ENCODE measurements at places on chromosomes 5 and 9.

DNA sequence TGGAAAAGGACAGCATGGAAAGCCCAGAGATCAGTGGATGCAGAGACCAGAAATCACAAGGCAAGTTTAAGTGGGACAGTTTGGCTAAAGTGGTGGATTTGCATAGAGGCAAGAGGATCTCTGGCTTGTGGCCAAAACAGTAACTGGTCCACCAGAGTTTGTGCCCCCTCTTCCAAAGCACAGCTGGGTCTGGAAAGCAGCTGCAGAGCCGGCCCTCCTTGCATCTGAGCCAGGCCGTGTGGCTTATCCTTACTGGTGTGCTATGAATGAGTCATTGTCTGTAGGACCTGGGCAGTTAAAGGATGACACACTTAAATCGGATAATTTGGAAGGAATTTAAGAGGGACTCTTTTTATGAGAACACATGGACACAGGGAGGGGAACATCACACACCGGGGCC lies 146.6 kb downstream of the PIP5K1B start:
- no peak for DNase-seq

GRCh38 chr9:114674076-114674797 lies 7.8 kb downstream of the TEX48 start:
- DNase-seq: no peak

DNA sequence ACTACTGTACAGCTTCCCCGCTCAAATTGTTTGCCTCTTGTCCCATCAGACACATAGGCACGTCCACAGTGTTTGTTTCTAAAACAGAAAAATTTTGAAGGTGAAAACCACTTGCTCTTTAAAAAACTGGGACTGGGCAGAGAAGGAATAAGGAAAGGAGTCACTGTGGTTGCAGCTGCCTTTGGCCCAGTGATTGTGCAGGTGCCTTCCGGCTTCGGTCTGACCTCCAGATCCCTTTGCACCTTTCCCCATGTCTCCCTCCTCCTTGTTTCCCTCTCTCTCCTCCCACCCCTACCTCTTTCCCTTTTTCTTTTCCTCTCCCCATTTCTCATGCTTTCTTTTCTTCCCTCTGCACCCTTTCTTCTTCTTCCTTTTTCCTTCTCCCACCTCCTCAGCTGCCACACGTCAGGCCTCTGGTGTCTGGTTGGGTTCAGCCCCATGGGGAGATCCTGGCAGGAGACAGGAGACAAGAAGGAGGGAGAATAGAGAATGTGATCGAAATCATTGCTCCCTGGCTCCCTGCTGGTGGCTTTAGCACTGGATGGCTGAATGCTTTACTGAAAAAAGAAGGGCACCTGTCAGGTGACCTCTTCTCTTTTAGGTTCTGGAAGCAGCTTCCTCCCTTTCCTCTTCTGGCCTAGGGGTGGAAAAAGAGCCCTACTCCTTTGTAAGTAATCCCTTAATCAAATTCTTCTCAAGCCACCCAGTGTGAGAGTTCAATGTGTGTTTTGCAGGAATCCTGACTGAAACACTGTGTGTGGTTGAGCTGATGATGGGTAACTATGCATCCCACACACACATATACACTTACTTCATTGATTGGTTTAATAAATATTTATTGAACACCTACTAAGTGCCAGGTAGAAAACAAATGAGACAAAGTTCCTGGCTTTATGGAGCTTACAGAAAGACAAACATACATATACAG lies 267.3 kb downstream of the MAST4 start:
- DNase-seq: no peak

- no peak for DNase-seq
These were observed 54.8 kb upstream of the ANGPTL2 start for GRCh38 chr9:127177231-127177630.

DNA sequence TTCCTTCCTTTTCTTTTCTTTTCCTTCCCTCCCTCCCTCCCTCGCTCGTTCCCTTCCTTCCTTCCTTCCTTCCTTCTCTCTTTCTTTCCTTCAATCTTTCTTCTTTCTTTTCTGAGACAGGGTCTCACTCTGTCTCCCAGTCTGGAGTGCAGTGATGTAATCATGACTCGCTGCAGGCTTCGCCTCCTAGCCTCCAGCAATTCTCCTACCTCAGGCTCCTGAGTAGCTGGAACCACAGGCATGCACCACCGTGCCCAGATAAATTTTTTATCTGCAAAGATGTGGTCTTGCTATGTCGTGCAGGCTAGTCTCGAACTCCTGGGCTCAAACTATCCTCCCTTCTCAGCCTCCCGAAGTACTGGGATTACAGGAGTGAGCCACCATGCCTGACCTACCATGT lies 81.4 kb downstream of the SPATA31C2 start:
- DNase-seq: no peak

DNA sequence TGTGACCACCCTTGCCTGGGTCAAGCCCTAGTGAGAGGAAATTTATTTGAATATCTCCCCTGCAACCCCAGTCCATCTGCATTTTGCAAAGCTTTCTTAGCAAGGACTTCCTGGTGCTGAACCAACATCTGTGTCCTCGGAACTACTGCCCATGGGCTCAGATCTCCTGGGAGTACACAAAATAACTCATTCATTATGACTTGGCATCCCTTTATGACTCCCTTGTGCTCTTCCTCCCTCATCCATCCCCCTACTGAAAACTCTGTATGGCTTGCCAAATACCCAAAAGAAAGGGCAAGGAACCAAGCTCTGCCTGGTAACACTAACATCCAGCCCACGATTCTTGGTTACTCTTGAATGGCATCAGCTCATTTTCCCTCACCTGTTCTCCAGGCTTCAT lies 368.5 kb downstream of the NTRK2 start:
- DNase-seq: no peak

DNA sequence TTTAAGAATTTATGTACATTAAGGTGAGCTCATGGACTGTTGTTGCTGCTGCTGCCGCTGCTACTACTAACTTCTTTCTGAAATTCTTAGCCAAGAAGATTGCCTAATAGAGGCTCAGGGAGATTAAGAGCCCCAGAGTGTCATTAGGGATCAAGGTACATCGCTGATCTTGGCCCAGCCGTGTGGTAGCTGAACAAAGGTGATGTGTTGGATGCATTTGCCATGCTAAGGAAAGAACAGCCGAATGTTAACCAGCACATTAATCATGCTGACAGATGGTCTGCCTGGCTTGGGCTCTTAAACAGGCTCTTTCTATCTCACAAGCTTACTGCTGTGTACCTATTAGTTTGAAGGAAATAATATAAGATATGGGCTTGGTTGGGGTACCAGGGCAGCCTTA lies 137.1 kb downstream of the KCTD16 start:
- DNase-seq: no peak

- DNase-seq: no peak
These were observed 22.2 kb upstream of the CEP78 start for GRCh38 chr9:78213712-78214111.

DNA sequence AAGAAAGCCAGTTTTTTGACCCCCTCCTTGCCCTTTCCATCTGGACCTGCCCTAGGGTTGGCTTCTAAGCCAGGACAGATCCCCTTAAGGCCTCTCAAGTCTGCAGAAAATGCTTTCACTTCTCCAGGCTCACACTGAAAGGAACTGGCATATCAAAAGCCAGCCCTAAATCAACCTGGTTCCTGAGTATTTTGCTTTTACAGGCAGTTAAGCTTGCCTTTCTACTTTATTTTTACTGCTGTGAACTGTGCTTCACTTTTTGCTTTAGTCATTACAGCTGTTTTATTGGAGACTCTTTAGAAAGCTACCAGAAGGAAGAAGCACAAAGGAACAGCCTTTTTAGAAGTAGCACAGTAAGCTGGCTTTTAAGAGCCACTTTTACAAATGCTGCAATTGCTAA lies 5.0 kb downstream of the TARS1 start:
- no peak for DNase-seq

DNA sequence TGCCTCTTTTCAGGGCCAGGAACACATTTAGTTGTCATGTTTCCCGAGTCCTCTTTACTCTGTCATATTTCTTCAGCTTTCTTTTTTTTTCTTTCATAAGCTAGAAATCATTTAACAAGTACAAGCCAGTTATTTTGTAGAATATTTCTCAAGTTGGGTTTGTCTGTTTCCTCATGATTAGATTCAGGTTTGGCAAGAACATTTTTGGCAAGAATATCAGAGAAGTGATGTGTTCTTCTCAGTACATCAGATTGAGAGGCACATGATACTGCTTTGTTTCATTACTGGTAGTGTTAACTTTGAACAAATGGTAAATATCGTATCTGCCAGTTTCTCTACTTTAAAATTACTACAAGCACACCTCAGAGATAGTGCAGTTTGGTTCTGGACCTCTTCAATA lies 45.1 kb downstream of the PCSK5 start:
- DNase-seq: no peak

- DNase-seq: no peak
These were observed 5.7 kb upstream of the SEC16A start for GRCh38 chr9:136488247-136489214.

DNA sequence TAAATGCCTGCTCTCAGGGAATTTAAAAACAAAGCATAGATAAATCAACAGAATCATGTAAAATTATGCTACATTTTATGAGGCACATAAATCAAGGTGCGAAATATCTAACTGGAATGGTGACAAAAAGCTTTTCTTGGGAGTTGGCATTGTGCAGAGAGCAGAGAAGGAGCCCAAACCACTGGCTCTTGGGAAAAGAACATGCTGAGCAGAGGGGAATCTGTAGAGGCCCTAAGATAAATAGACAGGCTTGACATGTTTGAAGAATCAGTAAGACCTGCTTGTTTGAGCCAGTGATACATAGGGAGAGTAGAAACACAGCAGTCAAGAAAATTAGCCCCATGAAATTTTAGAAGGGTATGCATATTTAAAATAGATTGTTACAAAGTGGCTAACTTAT lies 85.8 kb downstream of the GABRB2 start:
- DNase-seq: no peak

GRCh38 chr5:54985301-54986268 lies at the start of gene ESM1:
TSS of gene ESM1 (minus strand) at chr5:54985593. CDS start at chr5:54985517, 76 bp downstream.
- no peak for DNase-seq

DNA sequence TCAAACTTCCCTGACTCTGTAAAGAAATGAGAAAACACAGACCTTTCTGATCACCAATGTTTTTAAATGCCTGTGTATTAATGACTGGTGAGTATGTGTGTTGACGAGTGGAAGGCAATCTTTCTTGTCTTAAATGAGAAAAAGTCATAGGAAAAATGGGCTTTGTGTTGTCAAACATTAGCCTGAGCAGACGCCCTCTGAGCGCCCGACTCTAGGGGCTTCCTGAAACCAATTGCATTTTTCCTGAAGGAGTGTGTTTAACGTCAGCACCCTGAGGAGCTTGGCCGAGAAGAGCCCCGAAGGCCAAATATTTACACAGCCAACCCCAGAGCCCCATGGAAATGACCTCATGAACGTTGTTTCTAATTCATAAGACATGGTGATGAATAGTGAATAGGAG lies 154.3 kb downstream of the PHF2 start:
- DNase-seq: no peak

GRCh38 chr9:95731876-95732275 lies 143.6 kb upstream of the ERCC6L2 start:
- DNase-seq: no peak

- no peak for DNase-seq
These were observed 23.1 kb upstream of the CNOT6 start for GRCh38 chr5:180470966-180471582.

DNA sequence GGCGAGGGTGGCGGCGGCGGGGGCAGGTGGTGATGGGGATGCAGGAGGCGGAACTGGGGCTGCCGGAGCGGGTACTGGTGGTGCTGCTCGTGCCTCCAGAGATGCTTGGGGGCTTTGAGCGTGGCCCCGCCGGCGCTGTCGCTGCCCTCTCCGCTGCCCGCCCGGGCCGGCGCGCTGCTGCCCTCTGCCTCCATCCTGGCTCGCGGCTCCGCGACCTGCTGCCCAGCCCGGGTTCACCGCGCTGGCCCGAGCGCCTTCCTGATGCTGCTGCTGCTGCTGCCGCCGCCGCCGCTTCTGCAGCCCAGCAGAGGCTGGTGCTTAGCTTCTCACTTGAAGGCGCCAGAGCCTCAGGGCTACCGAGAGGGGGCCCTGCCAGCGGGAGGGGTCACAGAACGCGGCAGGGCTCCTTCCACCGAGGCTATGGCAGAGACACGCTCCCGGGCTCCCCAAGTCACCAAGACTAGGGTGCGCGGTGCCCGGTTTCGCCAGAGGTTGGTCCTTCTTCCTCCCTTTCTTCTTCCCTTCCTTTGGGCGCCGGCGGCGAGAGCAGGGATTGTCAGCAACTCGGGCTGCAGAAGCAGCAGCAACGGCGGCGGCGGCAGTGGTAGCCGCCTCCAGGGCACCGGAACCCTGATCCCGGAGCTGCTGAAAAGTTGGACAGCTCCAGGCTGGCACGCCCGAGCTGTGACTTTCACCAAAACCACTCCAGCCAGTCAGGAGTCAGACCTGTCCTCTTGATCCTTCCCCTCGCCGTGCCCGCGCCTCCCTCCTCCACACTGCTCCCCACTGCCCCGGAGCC lies at the start of gene PDE4D:
Gene PDE4D, minus strand, starts transcription at position 298 of the 799 bp plus-strand sequence.
- no peak for DNase-seq

GRCh38 chr9:87422999-87423398 lies 74.7 kb upstream of the DAPK1 start:
- DNase-seq: no peak

DNA sequence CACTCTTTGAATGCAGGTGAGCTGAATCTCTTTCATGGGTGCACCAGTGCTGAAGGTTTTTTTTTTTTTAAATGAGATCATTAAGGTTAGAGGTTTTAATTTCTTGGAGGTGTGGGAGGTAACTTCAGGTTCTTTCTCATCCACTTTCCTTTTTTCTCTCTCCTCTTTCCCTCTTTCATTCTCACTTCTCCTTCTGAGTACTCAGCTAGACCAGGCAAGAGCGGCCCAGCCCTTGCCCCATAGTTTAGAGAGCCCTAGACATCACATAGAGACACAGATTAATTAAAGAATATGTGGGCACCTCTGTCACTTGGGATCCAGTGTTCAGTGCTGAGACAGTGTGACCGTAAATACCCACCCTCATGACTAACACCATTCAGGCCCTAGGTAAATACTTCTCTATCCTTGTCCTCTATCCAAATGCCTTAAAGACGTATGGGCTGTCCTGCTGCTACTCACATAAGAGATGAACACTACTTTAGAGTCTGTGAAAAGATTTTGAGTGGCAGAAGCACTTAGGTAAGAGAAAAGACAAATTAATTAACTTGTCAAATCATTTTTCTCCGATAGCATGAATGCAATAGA lies 174.1 kb downstream of the TLE4 start:
- no peak for DNase-seq

GRCh38 chr5:72619251-72619650 lies 112.0 kb upstream of the ZNF366 start:
- DNase-seq: no peak

- DNase-seq: no peak
These were observed 80.3 kb downstream of the BOD1 start for GRCh38 chr5:173535976-173536639.

- DNase-seq: no peak
These were observed at the start of gene TMEM252 for GRCh38 chr9:68540712-68541535. TSS of gene TMEM252 (minus strand) at chr9:68540883. CDS start at chr9:68540814, 69 bp downstream.

DNA sequence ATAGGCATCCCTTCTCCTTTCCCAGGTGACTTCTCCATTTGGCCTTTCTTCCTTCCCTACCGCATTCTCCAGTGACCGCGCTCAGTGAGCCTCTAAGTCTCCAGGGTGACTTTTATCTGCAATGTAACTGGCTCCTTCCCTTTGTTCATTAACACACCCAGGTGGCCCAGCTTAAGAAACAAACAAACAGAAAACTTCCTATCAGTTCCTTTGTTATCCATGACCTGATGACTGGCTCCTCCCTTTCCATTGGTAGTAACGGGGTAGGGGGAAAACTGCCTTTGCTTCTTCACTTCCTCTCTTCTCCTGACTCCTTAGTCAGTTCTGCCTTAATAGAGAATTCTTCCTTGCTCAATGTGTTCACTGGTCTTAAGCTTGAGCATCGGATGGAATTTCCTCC lies 7.0 kb upstream of the SH3GL2 start:
- no peak for DNase-seq

GRCh38 chr9:13487071-13487470 lies 207.6 kb upstream of the MPDZ start:
- no peak for DNase-seq

Data from NCI-H187 treated with DMSO at 0.1 percent for 48 hours (cell line).